Hematopoietic multipotent progenitor cell treated with erythropoietin and hydrocortisone succinate and interleukin-3 and kit ligand, for 4 days (in vitro differentiated cells): ENCODE measurements at places on chromosomes 1 and 21.

GRCh38 chr21:30900881-30901280 is 19.5 kb upstream of the KRTAP11-1 start:
- no peak for DNase-seq

- no peak for DNase-seq
These were observed 31.6 kb upstream of the SLC5A9 start for GRCh38 chr1:48190881-48191280.

- DNase-seq: peak; percentile 41
These were observed at the start of gene KMO for GRCh38 chr1:241532162-241532531. Gene KMO (plus strand): TSS chr1:241532378. CDS start chr1:241532445, 67 bp downstream.

DNA sequence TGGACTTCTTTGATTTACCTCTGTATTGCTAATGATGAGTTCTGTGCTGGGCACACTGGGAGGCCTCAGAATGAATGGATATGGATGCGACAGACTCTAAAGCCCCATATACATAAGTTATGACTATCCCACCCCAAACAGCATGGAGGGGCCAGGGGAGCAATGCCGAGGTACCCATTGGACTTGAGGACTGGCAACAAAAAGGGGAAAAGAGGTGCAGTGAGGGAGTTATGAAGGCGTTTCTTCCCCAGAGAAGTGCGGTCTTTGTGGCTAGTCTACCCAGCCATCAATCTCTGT is 15.2 kb upstream of the CDCA8 start:
- no peak for DNase-seq

DNA sequence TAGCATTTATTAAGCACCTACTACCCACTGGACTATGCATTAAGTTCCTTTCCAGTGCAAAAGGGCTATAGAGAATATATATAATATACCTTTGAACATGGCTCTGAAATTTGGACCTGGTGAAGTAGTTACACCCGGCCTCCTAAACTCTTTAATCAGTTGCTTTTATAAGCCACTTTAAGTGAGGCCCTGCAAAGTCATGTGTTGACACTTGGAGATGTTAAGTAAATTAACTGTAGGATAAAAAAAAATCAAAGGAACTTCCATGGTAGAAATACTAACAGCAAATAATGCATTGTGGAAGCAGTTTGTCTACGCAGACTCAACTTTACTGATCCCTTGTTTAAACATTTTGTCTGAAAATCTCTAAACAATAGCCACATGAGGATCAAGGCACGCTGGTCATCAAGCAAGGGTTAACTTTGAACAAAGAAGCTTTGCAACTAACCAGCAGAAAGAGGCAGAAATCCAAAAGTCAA is 283.9 kb downstream of the VAV3 start:
- no peak for DNase-seq

DNA sequence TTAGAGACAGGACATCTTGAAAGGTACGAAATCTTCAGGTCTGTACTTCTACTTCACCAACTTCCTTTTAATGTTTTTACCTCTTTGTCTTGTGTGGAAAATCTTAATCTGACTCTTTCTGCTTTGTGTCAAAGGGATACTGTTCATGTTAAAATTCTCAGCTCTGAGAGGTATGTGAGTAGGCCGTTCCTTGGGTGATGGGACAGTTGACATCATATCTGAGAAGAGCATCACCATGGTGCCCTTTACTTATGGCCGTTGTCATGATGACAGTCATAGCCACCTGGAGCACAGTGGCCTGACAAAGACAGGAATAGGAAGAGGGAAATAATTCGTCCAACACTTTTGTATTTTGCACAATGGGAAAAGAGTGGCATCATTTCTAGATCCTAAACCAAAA is 145.6 kb downstream of the FGGY start:
- DNase-seq: no peak

GRCh38 chr1:67134695-67135094 is at the start of gene C1orf141:
Gene C1orf141 (minus strand): TSS chr1:67134970. CDS start chr1:67127240, 7,730 bp downstream.
- DNase-seq: peak; percentile 80

DNA sequence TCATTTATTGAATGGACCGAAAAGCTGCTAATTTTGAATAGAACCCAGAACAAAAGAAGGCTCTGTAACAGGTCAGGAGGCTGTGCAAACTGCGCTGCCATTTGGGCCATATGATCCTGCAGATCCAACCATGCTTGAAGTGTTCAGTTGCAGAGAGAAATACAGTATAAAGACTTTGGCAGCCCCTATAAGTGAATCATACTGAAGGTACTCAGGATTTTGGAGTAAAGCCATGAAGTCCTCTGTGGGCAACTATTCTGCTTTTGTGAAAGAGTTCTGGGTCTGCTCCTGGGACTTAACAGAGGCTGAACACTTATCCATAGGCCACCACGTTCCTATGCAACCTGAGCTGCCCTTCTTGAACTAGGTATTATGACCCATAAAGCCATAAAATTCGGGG is 1613.6 kb upstream of the PRMT6 start:
- DNase-seq: no peak

- peak; percentile 64 for DNase-seq
These were observed 522.5 kb downstream of the PTBP2 start for GRCh38 chr1:97243973-97244560.

- DNase-seq: peak; percentile 52
These were observed 3.4 kb upstream of the ARHGAP29 start for GRCh38 chr1:94240822-94241221.

DNA sequence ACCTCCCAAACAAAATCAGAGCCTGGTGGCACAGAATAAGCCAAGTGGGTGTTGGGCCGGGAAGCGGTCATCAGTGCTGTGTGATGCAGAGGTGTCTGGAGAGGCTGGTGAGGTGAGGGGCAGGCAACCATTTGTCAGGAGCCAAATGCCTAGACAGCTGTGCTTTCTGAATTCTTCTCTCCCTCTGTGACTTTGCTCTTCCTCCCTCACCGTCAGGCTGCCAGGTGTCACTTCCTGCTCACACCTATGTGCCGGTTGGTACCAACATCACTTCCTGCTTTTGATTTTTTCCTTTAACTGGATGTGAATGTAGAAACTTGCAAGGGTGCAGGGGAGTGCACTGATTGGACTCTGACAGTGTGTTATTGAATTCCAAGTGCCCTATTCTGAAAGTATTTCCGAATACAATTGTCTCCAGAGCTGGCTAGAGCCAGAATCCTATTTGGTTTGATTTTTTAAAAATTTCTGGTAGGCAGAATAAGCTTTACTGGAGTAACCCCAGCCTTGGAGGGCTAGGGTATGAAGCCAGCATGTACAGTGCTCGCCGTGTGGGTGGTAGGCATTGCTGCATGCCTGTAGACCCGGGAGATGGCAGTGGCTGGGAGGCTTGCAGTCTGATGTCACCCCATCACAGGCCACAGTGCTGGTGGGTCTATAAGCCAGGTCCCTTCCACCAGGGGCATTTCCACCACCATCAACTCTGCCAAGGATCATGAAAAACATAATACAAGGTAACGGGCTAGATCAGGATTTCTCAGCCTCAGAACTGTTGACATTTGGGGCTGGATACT is 210.9 kb downstream of the KAZN start:
- no peak for DNase-seq

DNA sequence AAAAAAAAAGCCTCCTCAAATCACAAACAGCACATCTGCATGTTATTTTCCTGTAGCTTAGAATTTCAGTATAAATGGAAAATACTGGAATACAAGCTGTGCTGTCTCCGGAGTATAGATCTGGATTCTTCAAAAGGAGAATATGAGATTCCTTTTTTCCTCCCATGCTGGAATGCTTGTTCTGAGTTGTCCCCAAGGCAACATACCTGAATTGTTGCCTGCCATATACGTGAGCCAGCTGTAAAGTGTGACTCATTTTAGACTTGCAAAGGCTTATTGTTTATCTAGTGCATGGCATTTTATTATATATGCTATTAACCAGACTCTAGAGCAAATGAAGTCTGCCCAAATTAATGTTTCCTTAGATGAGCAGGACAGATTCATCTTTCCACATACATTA is 95.0 kb upstream of the C1orf105 start:
- no peak for DNase-seq

GRCh38 chr1:164712131-164713036 is 153.4 kb downstream of the PBX1 start:
- DNase-seq: peak; percentile 99

DNA sequence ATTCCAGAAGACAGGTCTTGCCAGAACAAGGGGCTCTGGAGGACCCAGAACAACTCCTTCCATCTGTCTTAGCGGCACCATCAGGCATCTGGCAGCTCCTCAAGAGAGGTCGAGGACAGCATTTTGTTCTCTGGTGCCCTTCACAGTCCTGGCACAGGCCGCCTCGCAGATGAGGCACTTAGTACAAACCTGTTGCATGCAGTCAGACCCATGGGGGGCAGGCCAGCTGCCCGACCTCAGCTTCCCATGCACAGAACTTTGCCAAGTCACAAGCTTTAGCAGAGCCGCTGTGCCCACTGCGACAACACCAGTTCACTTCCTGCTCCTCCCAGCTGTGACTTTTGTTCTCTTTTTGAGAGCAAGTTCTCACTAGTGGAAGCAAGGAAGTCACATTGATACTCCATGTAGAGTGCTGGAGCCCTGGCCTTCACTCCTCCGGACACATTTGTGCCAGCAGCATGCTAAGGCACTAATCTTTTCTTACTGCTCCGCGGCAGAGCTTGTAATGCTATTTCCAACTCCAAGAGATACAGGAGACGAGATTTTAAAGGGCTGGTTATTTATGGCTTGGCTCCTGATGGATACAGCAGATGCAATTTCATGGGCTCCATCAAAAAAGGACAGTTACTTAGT is 44.6 kb downstream of the HMGB4 start:
- DNase-seq: peak; percentile 33

DNA sequence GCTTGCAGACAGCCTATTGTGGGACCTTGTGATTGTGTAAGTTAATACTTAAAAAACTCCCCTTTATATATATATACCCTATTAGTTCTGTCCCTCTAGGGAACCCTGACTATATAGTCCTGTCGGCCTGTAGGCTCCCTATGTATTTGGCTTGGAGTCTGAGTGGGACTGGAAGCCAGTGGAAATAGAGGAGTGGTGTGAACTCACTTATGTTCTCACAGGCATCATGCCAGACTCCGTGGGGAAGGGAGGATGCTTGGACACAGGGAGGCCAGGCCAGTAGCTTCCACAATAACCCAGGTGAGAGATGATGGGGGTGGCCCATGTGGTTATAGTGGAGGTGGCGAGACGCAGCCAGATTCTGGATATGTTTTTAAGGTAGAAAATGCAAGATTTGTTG is 136.7 kb upstream of the SYT6 start:
- DNase-seq: no peak

- DNase-seq: peak; percentile 38
These were observed 23.2 kb upstream of the ARHGEF16 start for GRCh38 chr1:3431266-3431665.

GRCh38 chr1:64437453-64437852 is 32.5 kb upstream of the CACHD1 start:
- DNase-seq: no peak

- DNase-seq: no peak
These were observed 32.2 kb downstream of the RNF220 start for GRCh38 chr1:44437107-44437716.

GRCh38 chr1:6424000-6424565 is 493 bp upstream of the ESPN start:
- DNase-seq: no peak

DNA sequence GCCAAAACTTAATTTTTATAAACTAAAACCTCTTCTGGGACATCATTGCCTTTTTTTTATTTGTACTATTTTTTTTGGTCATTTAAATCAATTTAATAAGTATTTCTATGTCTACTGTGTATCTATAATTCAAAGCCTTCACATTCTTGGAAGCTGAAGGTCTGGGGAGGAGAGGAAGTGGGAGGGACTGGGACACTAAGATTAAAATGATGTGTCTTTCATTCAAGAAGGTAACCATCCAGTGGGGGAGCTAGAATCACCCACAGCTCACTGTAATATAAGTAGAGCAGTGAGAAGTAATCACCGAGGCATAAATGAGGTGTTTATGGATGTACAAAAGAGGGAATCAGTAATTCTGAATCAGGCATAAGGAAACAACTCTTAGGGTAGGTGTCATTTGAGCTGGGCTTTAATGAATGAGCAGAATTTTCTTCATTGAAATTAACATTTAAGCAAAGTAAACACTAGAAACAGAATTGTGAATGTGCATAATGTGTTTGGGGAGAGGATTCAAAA is 52.8 kb downstream of the PTGER3 start:
- DNase-seq: peak; percentile 78

DNA sequence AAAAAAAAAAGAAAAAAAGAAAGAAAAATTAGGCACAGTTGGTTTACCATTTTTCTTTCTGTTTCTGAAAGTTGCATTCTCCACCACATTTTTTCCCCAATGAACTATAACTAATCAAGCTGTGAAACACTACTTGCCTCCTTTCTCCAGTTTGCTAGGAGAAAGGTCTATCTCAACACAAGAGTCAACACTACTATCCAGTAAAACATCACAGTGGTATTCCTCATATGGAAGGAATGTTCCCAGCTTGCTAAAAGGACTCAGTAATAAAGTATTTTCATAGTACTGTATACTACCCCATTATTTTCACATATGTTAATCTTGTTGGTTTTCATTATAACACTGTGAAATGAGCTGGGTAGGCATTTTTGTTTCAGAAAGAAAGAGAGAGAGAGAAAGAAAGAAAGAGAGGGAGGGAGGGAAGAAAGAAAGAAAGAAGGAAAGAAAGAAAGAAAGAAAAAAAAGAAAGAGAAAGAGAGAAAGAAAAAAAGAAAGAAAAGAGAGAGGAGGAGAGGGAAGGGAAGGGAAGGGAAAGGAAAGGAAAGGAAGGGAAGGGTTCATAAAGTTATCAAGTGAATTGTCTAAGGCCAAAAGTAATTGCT is 7.9 kb downstream of the PTGER3 start:
- no peak for DNase-seq

- DNase-seq: no peak
These were observed 51.7 kb downstream of the RYR2 start for GRCh38 chr1:237093691-237094090.

- no peak for DNase-seq
These were observed 48.8 kb downstream of the NID1 start for GRCh38 chr1:236016083-236016482.

DNA sequence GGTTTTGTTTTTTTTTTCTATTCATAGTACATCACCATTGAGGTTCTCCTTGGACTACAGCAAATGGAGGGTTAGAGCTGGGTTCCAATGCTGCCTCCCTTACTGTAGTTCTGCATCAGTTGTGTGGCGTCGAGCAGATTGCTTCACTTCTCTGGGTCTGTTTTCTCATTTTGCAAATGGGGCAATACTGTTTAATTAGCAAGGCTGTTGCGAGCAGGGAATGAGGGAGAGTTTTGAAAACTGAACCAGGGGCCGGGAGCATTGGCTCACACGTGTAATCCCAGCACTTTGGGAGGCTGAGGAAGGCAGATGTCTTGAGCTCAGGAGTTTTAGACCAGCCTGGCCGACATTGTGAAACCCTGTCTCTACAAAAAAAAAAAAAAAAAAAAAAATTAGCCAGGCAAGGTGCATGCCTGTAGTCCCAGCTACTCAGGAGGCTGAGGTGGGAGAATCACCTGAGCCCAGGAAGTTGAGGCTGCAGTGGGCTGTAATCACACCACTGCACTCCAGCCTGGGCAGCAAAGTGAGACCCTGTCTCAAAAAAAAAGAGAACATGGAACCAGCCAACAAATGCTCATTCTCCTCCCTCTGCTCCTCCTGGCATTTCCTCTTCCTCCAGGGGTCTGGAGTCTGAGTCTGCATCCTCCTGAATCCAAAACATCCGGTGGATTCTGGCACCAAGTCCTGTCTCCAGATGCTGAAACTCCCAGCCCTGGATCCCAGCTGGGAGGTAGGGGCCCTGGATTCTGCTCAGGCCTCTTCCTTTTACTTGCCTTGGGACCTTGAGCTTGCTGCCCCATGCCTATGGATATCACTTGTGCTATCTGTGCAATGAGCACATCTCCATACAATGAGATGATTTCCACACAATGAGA is 3.7 kb upstream of the PLOD1 start:
- DNase-seq: no peak
